Activated CD4-positive, alpha-beta T cell treated with anti-CD3 and anti-CD28 coated beads, Interleukin-2, amount 10 ng/mL, durations not matched to agents 7 days and 5 days (primary cell): ENCODE measurements at places on chromosomes 5 and 9. TPM values are rescaled to one million over a fixed set of nuclear protein-coding genes. Genes with fewer than 3 reads are reported as not detected.

GRCh38 chr5:76617675-76618074, 5.5 kb downstream of the F2RL2 start:
- DNase-seq: no peak

Gene SPINK4
- total RNA-seq: not detected

DNA sequence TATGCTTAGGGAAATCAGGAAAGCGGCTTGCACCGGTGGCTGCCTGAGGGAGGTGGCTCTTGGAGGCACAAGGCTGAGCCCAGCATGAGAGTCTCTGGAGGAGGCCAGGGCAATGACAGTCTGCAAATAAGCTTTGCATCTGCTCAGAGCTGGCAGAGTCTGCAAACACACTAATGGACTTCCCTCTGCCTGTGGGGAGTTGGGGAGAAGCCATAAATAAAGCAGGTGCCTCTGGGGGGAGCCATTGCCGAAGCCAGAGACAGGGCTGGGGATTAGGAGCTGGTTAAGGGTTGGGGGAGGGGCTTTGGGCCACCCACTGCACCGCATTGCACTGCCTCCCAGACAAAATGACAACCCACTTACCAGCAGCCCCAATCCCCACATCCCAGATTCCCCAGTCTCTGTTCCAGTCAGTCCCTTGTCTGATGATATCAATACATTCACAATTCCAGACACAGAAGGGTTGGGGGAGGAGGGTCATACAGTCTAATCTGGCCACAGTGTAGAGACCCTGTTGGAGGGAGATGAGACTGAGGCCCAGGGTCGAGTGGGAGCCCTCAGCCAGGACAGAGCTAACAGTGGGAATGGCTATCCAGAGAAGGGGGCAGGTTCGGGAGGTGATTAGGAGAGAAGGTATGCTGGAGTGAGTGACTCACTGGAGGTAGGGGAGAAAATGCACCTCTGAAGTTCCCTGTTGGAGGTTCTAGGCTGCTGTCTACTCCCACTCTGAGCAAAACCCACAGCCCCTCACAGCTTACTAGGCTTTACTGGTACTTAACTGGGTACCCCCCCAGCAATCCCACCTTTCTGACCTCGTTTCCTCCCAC, 53.7 kb downstream of the PAX5 start:
- no peak for DNase-seq

DNA sequence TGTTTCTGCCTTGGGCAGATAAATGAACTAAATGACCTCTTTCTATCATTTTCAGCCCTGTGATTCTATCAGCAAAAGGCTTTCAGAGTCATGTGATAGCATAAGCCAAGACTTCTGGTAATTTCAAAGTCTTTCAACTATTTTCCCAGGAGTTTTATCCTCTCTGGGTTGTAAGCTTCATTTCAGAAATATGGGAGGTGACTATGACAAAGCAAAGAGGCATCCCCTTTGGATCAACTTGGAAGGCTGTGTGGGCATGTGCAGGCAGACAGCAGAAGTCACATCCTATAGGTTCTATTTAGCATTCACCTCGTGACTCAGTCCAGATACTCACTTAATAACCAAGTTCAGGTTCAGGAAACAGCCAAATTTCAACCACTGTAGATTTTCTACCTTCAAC, 149.0 kb upstream of the FST start:
- no peak for DNase-seq

GRCh38 chr5:146209714-146210113, 6.3 kb downstream of the RBM27 start:
- no peak for DNase-seq

GRCh38 chr5:14896131-14896530, 24.6 kb upstream of the ANKH start:
- DNase-seq: no peak

- no peak for DNase-seq
These were observed 167.5 kb downstream of the SYK start for GRCh38 chr9:90969021-90969675.

GRCh38 chr5:14417276-14417730, 164.3 kb upstream of the OTULINL start:
- no peak for DNase-seq

- DNase-seq: no peak
These were observed 324.5 kb downstream of the ARRDC3 start for GRCh38 chr5:91058575-91058974.

- no peak for DNase-seq
These were observed 93.6 kb upstream of the ZNF462 start for GRCh38 chr9:106769331-106769730.

DNA sequence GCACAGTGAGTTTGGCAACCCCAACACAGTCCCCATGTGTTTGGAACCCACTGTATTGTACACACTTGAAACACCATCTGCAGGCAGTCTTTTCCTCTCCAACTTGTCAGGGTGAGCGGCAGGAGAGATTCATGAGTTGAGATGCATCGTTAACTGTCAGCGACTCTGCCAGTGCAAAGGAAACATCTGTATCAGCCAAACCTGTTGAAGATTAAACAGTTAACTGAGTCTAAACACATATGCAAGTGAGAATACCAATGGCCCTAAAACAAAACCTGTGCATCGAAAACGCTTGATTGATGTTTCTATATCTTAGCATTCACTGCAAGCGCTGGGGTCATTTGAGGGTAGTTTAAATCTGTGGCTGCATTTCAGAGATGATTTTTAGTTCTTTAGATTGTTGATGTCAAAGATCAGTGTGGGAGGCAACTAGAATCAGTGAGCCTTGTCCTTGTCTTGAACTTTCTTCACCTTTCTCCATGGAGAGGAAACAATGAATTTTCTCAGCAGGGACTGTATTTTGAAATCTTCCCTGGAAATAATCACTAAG, 41.3 kb upstream of the PAM start:
- DNase-seq: no peak

Gene WNK2
- not detected for total RNA-seq

Gene CCDC183
- total RNA-seq: 0.97 TPM

Gene C9orf153
- total RNA-seq: 0.35 TPM

Gene MAMDC4
- total RNA-seq: 14.4 TPM

Gene IFNA21
- total RNA-seq: not detected

Gene C5orf58
- not detected for total RNA-seq

GRCh38 chr5:42745856-42746255, 10.8 kb upstream of the CCDC152 start:
- DNase-seq: no peak

- no peak for DNase-seq
These were observed 42.2 kb downstream of the PSD2 start for GRCh38 chr5:139837711-139838380.

- no peak for DNase-seq
These were observed 330.7 kb upstream of the ADAMTSL1 start for GRCh38 chr9:18143073-18143745.

- no peak for DNase-seq
These were observed 342.0 kb upstream of the WWC1 start for GRCh38 chr5:167949435-167949834.

Gene TAS2R1
- total RNA-seq: not detected

Gene TMEM250
- total RNA-seq: 50.2 TPM

DNA sequence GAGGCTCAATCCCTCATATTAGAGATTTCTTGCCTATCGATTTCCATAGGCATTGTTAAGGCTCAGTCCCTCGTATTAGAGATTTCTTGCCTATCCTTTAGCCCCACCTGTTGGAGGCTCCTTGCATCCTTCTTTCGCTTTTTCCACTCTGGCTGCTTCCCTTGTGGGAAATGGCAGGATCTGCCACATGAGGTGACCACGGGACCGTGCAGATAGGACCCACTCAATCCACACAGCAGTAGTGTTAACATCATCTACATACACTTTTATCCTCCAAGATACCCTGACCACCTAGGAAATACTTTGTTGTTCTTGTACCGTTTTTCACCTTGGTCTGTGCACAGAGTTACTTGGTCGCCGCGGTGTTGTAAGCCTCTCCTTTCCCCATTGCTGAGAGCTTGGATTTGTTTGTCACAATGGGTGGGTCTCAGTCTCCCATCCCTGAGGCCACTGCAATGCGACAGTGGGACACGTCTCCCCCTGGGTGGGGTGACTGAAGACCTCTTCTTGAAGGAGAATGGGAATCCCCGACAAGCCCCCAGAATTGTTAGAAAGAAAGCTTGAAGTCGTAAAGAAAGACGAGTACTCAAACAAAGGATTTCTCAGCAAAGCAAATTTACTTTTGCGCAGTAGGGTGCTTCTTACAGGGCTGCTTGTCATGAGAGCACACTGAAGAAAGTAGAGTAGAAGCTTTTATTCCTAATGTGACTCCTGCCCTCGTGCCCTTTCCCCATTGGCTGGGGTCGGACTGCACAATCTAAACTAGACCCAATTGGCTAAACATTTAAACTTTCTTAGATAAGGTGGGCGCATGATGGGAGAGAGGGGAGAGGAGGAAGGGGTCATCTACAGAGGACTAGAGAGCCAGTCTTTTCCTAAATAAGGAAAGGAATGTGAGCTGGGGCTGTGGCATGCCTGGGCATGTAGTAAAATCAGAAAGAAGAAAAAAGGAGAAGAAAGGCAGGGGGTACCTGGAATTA, 19.8 kb downstream of the IFT74 start:
- DNase-seq: peak; percentile 18

DNA sequence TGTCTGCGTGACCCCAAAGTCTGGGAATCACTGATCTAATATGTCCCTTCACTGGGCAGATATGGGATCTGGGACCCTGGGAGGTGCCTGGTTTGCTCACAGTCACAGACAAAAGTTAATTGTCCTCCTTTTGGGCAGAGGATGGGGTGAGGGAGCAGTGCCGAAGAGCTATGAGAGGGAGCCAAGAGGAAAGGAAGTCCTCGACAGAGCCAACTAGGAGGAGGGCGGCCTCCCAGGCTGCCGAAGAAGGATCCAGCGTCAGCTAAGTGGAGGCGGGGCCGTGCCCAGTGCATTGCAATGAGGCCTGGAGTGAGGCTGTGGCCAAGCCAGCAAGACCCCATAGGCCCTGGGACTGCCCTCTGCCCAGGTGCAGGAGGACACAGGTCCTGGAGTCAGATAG, 11.4 kb downstream of the AIF1L start:
- DNase-seq: no peak

DNA sequence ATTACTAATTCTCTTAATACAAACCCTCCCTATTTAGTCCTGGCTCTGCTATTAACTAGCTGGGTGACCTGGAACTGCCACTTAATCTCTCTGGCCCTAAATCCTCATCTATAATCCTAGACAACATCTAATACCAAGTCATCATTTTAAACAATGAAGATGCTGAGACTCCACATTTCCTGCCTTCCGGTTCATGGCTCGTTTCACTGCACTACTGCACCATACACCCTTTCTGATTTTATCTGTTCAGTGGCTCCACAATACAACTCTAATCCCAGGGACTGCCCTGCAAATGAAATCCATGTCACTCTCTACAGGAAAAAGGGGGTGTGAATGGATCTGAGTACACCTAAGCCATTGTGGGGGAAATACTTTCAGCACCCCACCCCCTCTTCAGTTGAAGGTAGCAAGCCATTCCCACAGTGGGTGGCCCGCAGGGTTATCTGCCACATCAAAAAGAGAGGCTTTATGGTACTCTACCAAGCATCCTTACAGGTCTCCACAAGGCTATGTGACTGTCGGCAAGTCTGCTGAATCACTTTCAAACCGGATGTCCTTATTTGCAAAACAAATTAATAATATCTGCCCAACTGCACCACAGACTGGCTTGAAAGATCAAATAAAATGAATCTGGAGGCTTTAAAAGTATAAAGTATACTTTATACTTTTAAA, 89.5 kb downstream of the EPB41L4A start:
- no peak for DNase-seq

DNA sequence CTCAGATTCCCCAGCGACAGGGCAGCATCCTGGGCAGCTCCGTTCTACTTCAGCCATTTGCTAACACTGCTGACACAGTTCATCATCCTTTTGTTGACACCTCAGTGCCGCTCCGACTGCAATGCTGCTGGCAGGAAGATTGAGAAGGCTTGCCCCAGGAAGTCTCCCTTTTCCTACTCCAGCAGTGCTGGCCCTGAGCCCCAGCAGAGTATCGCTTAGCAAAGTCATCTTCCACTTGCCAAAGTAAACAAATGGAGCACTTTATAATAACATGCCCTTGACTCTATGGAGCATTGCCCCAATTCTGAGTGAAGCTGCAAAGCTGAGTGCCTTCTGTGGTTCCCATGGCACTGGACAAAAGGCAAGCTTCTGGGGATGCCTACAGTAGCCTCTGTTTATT, 32.2 kb downstream of the PRLR start:
- DNase-seq: no peak

- DNase-seq: no peak
These were observed 414.2 kb downstream of the ZNF608 start for GRCh38 chr5:124332273-124332672.

GRCh38 chr9:118558891-118559290, 810.3 kb downstream of the BRINP1 start:
- DNase-seq: no peak

Gene FCN2
- total RNA-seq: not detected

Gene TSSK1B
- total RNA-seq: not detected

Gene PTPRD
- not detected for total RNA-seq

DNA sequence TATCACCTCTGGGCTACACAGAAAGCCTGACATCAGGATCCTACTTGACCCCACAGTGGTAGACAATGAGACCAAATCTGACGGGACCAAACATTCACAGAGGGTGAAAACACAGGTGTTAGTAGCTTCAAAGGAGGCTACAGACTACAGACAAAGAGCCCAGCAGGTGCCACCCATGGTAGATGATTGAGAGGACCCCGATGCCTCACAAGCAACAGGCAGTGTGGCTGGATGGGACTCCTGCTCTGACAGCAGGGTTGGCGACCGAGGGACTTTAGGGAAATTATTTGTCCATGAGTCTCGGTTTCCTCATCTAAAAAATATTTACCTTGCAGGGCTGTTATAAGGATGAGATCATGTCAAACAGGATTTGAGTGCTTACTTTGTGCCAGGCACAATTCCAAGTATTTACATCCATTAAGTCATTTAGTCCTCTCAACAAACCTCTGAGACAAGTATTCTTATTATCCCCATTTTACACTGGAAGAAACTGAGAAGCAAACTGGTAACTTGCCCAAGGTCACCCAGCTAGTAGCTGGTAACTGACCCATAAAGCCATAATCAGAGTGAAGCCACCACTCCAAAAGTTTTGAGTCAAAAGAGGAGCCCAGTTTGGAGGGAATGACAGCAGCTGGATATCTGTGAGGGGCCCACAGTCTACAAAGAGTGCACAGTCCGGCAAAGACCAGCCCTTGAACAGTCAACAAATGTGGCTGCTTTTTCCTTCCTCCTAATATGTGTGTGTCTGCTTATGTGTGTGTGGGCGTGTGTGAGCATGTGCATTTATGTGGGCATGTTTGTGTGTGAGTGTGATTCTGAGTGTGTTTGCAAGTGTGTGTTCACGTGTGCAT, 502.0 kb downstream of the BNC2 start:
- DNase-seq: no peak

DNA sequence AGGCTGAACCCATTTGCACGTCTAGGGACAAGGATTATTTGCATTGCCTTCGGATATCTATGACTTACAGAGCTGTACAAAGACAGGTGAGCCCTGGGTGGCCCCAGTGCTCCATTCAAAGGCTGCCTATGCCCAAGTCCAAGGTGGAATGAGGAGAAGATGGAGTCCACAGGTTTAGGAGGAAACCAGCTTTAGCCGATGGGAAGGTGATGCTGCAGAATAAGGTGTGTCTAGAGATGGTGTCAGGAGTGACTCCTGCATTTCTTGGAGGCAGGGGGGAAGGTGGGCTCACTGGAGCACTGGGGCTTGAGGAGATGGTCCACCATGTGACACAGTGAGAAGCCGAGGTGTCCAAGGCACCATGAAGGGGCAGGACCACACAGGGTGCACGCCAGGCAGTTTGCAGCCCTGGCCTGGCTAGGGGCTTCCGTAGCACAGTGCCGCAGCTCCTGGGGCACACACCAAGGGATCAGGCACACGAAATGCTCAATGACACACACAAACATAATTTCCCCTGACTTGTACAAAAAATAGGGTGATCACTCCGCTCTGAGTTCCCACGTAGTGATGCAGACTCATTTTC, 32.1 kb downstream of the SEMA4D start:
- no peak for DNase-seq
